Activated CD8-positive, alpha-beta memory T cell treated with anti-CD3 and anti-CD28 coated beads, Interleukin-2, amount 50 U/mL, for 4 hours (primary cell): ENCODE measurements at places on chromosomes 13 and 19.

DNA sequence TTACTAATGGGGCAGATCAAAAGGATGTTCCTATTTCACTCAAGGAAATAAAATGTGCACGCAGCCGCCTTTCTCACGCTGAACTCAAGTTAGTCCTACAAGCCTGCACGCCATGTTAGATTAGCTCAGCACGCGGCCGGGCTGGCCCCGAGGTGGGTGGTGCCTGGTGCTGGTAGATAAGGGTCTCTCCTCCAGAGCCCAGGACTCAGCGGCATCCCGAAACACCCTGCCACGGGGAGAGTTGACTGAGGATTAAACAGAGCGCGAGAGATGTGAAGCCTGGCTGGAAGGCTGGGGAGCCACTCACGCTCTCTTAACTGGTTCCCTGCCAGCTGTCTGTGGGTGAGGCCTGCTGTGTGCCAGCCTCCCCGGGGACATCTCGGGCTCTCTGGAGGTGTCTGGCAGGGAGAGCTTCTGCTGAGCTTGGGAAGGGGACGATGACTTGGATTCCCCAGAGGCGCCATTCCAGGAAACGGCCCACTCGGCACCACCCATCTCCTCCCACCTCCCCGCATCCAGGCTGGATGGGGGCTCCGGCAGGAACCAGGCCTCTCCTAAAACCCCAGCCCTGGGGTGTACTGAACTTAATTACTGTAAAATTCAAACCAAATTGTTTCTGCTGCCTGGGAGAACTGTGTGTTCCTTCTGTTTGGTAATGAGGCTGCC, 122.2 kb downstream of the KDM4B start:
- no peak for DNase-seq

DNA sequence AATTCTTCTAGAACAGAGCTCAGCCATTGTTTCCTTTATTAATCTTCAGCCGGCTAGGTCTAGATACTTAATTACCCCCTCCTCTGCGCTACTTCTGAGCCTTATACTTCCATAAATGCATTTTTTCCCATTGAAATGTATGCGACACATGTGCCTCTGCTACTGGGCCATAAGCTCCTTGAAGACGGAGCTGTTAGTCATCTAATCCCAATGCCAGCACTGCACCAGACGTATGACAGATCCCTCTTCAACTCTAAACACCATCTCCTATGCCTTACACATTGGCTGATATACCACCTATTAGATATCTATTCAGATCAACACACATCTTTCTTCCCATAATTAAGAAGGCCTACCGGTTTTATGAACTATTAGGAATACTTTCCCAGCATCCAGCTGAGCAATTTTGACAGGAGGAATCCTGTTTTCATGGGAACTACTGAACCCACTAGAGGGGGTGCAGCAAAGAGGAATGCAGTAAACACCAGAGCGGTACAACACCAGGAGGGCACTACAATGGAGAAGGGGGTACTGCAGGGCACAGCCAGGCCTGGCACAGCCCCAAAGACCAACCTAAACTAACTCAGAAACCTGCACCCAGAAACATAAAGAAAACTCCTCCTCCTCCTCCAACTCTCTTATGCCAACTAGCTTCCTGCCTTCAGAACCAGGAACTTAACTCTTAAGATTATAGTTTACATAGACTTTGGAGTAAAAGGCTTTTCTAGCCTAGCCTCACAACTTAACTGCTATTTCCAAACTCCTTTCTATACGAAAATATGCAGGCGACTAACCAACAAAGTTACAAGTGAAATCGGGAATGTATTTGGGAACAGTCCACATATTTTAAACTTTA, 18.7 kb downstream of the STK24 start:
- DNase-seq: no peak

DNA sequence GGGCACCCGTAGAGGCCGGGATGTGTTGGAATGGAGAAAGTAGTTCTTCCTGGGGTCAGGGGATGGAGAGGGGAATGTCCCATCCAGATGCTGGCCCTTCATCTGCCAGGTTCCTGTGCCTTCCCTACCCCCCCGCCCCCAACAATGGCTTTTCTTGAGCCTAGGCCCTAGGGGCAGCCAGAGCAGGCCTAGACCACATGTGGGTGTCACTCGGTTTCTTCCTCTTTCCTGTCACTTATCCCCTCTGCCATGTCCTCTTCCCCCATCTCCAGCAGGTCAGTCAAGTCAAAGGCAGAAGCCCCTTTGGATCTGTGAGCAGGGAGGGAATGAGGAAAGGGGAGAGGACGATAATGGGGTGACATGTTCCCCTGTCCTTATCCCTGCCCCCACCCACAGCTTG, 36.4 kb downstream of the LYL1 start:
- DNase-seq: no peak

GRCh38 chr13:76820759-76821158, 65.4 kb downstream of the KCTD12 start:
- no peak for DNase-seq

GRCh38 chr13:110676595-110677587, 29.0 kb downstream of the CARS2 start:
- DNase-seq: no peak

- DNase-seq: no peak
These were observed 218.3 kb upstream of the MAB21L1 start for GRCh38 chr13:35694549-35695447.

DNA sequence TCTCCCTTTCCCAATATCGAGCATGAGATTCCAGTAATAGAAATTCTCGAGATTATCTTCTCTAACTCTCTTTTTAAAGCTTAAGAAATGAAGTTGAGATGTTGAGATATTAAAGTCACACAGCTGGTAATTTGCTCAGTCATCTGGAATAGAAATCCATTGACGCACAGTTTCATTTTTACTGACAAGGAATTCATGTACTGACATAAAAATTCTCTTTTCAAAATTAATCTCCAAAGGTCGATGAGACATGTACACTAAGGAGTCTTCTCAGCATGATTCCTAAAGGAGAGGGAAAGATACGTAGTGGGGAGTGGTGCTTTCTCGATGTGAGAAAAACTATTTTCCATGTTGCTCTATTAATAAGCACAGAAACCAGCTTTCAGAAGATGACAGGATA, 1639.5 kb upstream of the MIR17HG start:
- DNase-seq: no peak

GRCh38 chr13:97468331-97468730, 34.4 kb downstream of the RAP2A start:
- no peak for DNase-seq

DNA sequence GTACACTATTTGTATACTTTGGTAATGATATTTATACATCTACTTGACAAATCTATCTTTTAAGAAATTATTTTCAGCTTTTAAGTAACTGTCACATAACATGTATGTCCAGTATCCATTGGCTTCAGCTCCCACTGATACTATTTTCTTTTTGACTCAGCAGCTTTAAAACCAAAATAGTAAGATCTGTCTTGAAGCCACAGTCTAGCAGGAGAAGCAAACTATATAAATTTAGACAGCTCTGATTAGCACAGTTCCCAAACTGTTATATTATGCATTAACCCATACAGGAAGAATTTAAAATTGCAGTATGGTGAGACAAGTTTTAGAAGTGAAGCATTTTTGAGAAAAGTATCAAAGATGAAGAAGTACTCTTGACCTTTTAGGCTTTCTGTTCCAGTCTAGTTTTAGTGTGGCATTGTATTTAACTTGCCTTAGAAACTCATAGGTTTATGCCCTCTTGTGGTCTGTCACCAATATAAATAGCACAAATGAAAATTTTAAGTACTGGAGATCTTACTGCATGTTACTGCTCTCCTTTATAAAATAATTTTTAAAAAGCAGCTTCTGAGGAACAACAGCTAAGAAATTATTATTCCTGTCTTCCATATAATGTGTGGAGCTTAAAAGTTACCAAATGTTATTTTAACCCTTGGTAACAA, 24.7 kb downstream of the URI1 start:
- no peak for DNase-seq
